CD4-positive, alpha-beta T cell treated with Interleukin-21 for 1 hour (primary cell): ENCODE measurements at places on chromosomes 5 and 9.

GRCh38 chr5:32511776-32512374 is 67.3 kb upstream of the ZFR start:
- no peak for DNase-seq

DNA sequence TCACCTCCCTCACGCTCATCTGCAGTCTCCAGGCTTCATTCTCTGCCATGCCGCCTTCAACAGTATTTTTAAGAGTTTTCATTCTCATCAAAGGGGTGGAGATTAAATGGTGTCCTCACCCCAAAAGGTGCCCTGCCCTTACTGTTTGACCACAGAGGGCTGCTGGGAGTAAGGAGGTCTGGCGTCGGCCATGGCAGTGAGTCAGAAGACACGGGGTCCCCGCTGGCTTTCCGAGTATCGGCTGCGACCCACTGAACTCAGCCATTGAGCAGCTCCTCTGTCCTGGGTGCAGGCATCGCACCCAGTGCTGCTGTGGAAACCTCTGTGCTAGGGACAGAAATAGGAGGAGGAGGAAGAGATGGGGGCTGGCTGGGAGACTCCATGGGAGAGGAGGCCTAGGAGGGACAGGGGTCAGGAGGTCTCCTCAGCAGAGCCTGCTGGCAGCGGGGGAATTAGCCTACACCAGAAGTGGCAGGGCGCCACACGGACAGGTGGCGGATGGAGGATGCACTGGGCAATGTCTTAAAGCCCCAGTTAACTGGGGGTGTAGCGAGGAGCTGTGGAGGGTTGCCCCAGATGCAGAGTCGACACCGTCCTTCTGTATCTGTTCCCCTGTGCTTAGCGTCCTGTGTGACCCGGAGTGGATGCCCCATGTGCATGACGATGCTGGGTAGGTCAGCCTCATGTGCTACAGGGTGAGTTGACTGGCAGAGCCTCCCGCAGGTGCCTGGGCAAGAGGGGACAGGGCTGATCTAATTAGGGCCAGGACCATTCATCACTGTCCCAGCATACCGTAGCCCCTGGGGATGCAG is 15.4 kb upstream of the PLEKHG4B start:
- DNase-seq, result no peak

- DNase-seq, result no peak
These were observed 55.2 kb upstream of the TMEM215 start for GRCh38 chr9:32728181-32728580.

DNA sequence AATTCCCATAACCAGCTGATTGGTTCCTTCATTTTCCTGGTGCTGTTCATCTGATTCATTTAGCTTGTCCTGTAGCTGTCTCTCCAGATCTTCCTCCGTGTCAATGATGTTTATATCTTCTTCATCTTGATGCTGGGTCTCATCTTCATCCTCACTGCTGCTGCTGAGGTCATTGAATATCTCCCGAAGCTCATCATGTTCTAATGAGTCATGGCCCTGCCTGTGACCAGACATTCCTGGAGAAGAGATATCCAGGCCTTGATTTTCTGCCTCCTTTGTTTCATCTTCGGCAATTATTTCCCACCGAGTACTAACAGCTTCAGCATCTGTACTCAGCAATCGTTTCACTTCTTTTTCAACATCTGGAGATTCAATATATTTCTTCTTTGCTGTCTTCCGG is 1.4 kb downstream of the TAF7 start:
- DNase-seq, result no peak

- no peak for DNase-seq
These were observed 53.2 kb downstream of the NDST1 start for GRCh38 chr5:150561192-150561512.

DNA sequence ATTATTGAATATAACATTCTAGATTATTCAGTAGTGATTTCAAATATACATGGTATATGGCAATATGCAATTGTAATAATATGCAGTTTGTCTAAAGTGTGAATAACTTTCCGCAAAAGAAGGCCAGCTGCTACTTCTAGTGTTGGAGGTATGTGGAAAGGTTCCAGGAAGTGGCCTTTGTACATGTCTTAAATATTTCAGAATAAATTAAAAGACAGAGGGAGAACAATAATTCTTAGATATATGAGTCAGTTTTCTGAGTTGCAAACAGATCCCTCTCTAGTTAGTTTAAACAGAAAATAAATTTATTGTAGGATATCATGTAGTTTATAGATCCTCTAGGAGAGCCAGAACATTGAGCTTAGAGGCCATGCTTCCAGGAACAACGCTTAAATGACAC is 210.8 kb upstream of the ELL2 start:
- DNase-seq, result no peak

- no peak for DNase-seq
These were observed 32.6 kb upstream of the PRRC2B start for GRCh38 chr9:131361202-131361833.

- DNase-seq, result no peak
These were observed 19.6 kb downstream of the CRB2 start for GRCh38 chr9:123375469-123376132.

GRCh38 chr5:143662020-143662419 is 149.9 kb upstream of the HMHB1 start:
- DNase-seq, result no peak

GRCh38 chr5:117077142-117077541 is 502.5 kb upstream of the SEMA6A start:
- DNase-seq, result no peak

- DNase-seq, result no peak
These were observed 40.9 kb downstream of the ANGPTL2 start for GRCh38 chr9:127081250-127082185.

DNA sequence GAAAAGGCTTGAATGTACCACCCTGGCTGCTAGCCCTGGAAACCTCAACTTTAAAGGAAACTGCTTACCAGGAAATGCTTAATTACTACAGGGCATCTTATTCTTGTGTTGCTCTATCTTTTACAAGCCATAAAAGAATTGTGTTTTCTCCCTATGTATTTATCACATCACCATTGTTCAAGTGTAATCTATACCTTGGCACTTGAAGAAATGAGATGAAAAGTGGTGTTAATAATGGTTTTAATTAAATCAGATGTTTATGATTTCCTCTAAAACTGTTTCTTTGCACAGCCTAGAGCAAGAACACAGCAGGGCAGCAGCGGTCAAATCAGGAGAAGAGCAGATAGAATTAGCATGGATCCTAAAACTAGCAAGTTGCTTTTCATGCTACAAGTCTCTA is 131.8 kb upstream of the RGMB start:
- no peak for DNase-seq

DNA sequence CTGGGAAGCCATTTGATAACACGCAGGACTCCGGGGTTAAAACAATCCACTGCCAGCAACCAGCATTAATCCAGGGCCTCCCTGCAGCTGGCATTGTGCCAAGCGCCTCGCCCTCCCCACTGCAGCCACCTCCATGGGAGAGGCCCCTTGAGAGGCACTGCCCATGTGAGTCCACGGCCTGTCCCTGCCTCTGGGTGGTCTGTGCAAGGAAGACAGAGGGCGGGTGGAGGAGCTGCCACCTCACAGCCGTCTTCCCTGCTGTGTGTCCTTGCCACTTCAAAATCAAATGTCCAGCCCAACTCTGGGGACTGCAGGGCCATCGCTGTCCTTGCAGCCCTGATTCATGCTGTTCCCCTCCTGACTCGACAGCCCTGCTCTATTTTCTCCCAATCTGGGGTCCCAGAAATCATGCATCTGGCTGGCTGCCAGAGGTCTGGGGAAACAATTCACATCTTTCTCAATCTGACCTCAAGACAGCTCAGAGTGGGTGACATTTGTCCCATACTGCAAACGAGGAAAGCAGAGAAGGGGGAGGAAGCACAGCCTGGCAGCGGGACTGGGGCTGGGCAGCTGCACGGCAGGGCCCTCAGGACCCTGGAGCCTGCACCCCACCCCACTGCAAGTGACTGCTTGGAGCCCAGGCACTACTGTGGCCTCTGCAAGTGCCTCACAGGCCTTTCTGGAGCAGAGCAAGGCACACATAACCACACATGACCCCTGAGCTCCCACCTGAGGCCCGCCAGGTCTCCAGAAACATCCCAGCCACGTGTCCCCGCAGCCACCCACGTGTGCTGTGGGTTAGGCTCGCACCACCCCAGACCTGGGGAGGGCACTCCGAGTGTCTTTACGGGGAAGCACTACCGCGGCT is 15.7 kb downstream of the BRD3OS start:
- no peak for DNase-seq

GRCh38 chr9:4118666-4119065 is 181.2 kb downstream of the GLIS3 start:
- no peak for DNase-seq

GRCh38 chr9:95504053-95504963 is 12.5 kb downstream of the PTCH1 start:
- DNase-seq, result no peak

GRCh38 chr5:6727231-6727630 is 14.0 kb downstream of the TENT4A start:
- DNase-seq, result no peak

GRCh38 chr5:131514316-131515283 is 120.4 kb downstream of the RAPGEF6 start:
- peak; percentile 75 for DNase-seq

GRCh38 chr9:93132287-93132927 is 1.6 kb downstream of the NINJ1 start:
- no peak for DNase-seq

GRCh38 chr9:70165006-70165602 is 93.7 kb upstream of the SMC5 start:
- no peak for DNase-seq

GRCh38 chr9:99300603-99301002 is 78.5 kb downstream of the SEC61B start:
- no peak for DNase-seq

GRCh38 chr9:116234081-116234480 is 80.5 kb downstream of the PAPPA start:
- DNase-seq, result no peak

GRCh38 chr5:157352756-157353340 is 86.9 kb downstream of the CYFIP2 start:
- no peak for DNase-seq

DNA sequence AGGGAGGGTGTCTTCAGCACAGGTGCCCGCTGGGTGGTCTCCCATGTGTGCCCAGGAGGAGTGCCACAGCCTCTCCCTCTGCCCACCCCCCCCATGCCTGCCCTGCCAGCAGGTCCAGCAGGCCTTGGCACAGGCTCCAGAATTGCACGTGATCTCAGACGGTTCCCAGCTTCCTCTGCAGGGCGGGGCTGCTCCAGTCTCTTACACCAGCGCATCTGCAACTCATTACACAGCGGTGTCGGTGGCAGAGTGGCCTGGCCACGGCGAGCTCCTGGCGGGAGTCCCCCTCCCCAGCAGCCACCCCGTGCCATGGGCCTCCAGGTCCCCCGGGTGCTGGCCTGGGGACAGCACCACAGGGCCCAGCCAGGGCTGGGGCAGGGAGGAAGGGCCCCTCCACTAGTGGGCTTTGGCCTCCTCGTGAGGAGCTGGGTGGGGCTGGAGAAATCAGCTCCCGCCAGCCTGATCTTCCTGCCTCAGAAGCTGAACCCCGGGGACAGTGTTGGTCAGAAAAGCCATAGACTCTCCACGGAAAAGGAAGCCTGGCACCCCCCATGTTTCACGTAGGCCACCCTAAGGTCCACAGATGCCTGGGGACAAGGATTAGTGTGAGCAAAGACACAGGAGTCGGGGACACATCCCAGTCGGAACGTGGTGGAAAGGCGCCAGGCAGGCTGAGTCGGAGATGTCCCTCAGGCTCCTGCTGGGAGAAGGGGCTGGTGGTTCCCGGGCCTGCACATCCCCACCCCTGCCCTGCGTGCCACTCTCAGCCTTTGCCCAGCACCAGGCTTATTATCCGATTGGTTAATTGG is 40.2 kb downstream of the RXRA start:
- no peak for DNase-seq

DNA sequence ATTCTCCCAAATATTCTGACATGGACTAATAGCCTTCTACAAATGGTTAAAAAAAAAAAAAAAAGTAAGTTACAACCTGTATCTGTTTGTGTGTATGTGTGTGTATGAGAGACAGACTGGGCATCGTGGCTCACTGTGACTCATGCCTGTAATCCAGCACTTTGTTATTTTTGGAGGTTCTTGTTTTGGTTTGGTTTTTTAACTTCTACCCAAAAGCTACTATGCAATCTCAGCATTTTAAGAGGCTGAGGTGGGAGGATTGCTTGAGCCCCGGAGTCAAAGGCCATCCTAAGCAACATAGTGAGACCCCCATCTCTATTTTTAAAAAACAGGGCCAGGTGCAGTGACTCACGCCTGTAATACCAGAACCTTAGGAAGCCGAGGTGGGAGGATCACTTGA is 17.6 kb upstream of the HAVCR1 start:
- DNase-seq, result no peak

DNA sequence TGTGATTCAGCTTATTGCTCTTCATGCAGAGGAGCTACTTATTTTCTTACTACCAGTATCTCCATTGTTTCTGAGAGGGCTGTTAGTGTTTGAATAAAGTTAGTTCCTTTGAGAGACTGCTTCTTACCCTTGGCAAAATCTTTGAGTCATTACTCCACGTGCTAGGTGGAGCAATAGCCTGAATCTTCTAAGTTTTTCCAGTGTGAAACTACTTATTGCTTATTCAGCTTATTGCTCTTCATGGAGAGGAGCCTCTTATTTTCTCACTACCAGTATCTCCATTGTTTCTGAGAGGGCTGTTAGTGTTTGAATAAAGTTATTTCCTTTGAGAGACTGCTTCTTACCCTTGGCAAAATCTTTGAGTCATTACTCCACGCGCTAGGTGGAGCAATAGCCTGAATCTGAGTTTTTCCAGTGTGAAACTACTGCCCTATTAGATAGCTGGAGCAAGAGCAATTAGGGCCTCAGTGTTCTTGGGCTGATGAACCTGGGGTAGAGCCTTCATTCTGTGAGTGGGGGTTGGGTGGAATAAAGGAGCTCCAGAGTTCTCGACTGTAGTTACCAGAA is 41.9 kb downstream of the GPBP1 start:
- no peak for DNase-seq

DNA sequence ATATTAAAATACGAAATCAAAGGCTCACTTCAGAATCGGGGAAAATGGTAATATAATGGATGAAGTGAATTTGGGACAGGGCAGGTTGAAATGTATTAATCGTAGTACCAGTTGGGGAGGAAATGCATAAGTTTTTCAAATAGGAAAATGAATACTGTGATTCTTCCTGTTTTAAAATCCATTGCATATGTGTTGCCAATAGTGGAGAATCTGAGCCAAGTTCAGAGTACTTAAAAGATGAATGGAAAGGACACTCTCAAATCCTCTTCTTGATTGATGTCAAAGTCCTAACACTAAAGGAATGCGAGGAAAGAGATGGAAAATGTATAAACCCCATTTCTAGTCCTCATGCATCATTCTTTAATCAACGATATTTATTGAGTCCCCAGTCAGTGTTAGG is 160.9 kb upstream of the CCNG1 start:
- no peak for DNase-seq

- no peak for DNase-seq
These were observed 318.9 kb upstream of the RIOK2 start for GRCh38 chr5:97501965-97502305.
